ENCODE measurements at places on chromosomes 1 and 21.

GRCh38 chr1:59692591-59692990 is 122.2 kb upstream of the HOOK1 start:
- DNase-seq: no peak

- no peak for DNase-seq
These were observed 129.4 kb downstream of the PPIAL4G start for GRCh38 chr1:148353461-148354283.

GRCh38 chr1:42324398-42325013 is 10.5 kb downstream of the FOXJ3 start:
- no peak for DNase-seq

GRCh38 chr1:16164213-16165072 is 8.6 kb upstream of the EPHA2 start:
- no peak for DNase-seq

GRCh38 chr21:15135867-15136629 is 71.2 kb upstream of the NRIP1 start:
- no peak for DNase-seq

GRCh38 chr21:16071761-16072160 is 342.0 kb downstream of the USP25 start:
- no peak for DNase-seq

DNA sequence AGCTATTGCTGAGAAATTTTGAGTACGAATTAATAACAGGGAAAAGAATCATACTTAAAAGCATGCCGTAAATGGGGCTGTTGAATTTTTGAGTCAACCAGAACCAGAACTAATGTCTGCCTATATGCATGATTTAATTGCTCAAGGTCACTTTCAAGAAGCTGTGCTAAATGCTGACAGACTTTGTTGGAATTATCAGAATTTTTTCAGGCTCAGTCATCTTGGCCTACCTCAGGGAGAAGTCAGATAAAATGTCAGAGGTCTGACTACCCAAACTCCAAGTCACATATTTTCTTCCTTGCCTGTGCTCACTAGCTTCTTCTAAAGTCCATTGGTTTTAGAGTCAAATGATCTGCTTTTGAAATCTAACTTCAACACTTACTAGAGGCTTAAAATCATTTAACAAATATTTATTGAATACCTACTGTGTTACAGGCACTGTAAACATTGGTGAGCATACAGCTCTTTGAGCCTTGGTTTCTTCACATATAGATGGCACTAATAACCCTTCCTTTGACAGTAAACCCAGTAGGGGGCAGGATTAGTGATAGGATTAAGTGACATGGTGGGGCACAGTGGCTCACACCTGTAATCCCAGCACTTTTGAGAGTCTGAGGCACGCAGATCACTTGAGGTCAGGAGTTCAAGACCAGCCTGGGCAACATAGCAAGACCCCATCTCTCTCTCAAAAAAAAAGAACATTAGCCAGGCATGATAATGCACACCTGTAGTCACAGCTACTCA is 121.2 kb upstream of the SLC44A3 start:
- DNase-seq: no peak

- no peak for DNase-seq
These were observed 91.5 kb upstream of the ESRRG start for GRCh38 chr1:216814576-216815259.

GRCh38 chr1:30085811-30086770 is 637.3 kb downstream of the MATN1 start:
- peak; percentile 47 for DNase-seq

Data from stimulated activated CD4-positive, alpha-beta T cell treated with anti-CD3 and anti-CD28 coated beads, Interleukin-4, amount 100 ng/mL, for 48 hours (primary cell).